LHCN-M2 (cell line): ENCODE measurements at places on chromosomes 1 and 21.

DNA sequence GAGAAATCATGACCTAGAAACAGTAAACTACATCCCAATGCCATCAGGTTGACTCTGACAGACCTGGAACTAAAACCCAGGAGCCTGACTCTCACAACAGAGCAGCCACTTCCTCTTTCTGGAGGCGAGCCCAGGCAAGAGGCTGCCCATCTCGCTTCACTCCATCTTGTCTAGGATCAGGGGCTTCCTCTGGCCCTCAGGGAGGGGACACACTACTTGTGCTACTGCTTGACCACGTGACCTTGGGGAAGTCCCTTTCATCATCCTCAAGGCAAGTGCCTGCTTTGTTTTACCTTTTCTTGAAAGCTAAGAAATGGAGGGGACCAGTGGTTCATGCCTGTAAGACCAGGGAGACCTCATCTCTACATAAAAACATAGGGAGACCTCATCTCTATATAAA lies 2.6 kb upstream of the TENT5B start:
- DNase-seq: no peak

- no peak for DNase-seq
Observed at GRCh38 chr21:41965461-41966013, 11.7 kb upstream of the C2CD2 start.

DNA sequence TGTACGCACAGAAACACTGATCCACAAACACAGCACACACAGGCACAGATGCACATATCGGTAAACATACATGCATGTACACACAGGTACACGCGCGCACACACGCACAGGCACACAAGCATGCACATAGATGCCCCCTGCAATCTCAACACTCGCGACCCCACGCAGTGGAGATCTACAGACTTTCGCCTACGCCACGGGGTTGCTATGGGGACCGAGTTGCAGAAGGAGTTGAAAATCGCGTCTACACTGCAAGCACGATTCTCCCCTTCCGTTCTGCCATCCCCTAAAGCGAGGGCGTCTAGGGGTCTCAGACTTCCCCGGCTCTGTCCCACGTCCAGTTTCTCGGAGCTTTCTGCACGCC lies 826 bp downstream of the TRIM17 start:
- no peak for DNase-seq

DNA sequence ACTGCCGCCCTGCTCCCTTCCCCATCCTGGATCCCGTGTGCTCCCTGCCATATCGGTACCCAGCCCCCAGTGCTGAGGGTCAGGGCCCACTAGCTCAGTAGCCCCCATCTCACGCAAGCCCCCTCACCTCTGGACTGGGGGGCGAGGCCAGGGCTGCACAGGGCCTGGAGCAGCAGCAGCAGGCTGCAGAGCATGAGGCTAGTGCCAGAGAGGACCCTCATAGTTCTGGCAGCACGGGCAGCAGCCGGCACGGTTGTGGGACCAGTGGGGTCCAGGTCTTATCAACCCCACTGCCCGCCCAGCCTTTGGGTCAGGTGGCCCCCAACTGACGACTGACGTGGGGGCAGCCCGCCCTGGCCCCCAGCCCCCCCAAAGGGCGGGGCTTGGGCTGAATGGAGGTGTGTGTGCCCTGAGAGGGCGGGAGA lies at the start of gene MATN1:
TSS of gene MATN1 (minus strand) at position 255 of the 425 bp plus-strand sequence. CDS start at position 221, 34 bp downstream.
- no peak for DNase-seq

DNA sequence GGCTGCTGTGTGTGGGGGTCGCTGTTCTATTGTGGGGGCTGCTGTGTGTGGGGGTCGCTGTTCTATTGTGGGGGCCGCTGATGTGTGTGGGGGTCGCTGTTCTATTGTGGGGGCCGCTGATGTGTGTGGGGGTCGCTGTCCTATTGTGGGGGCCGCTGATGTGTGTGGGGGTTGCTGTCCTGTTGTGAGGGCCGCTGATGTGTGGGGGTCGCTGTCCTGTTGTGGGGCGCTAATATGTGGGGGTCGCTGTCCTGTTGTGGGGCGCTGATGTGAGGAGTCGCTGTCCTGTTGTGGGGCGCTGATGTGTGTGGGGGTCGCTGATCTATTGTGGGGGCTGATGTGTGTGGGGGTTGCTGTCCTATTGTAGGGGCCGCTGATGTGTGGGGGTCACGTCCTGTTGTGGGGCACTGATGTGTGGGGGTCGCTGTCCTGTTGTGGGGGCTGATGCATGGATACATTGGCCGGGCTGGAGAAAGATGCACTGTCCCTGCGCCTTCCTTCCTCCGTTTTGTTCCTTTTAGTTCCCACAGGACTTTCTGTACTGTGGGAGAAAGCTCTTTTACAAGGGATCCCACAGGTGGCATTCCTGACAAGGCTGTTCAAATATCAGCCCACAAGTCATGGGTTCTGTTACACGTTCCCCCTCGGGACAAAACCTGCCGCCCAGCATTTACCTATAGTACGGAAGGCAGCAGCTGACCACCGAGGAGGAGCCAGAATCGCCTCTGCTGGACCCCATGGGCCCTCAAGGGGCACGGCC lies 27.5 kb downstream of the SETD4 start:
- no peak for DNase-seq

GRCh38 chr1:91428182-91428798 lies 23.7 kb upstream of the HFM1 start:
- DNase-seq: no peak

- DNase-seq: no peak
Observed at GRCh38 chr1:156659661-156659987, 17.6 kb downstream of the NES start.

DNA sequence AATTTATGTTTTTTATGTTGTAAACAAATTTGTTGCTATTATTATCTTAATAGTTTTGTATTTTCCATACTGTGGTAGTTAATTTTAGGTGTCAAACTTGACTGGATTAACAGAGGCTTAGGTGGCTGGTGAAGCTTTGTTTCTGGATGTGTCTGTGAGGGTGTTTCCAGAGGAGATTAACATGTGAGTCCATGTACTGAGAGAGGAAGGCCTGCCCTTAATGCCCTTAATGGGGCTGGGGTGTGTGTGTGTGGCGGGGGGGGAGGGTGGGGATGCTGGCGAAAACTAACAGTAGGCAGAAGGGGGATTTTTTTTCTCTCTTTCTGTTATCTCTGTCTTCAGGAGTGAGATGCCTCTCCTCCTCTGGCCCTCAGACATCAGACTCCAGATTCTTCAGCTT lies 1.9 kb downstream of the OR14A16 start:
- no peak for DNase-seq

- DNase-seq: no peak
Observed at GRCh38 chr1:6870571-6870970, 85.3 kb downstream of the CAMTA1 start.

GRCh38 chr21:39502631-39503030 lies 50.9 kb downstream of the SH3BGR start:
- DNase-seq: no peak

- no peak for DNase-seq
Observed at GRCh38 chr1:20386323-20387081, 95.8 kb downstream of the VWA5B1 start.

GRCh38 chr1:171420810-171421209 lies 64.5 kb upstream of the PRRC2C start:
- no peak for DNase-seq

GRCh38 chr1:237205400-237206064 lies 163.5 kb downstream of the RYR2 start:
- no peak for DNase-seq

- DNase-seq: peak; percentile 47
Observed at GRCh38 chr1:236489710-236490377, 33.9 kb upstream of the LGALS8 start.

DNA sequence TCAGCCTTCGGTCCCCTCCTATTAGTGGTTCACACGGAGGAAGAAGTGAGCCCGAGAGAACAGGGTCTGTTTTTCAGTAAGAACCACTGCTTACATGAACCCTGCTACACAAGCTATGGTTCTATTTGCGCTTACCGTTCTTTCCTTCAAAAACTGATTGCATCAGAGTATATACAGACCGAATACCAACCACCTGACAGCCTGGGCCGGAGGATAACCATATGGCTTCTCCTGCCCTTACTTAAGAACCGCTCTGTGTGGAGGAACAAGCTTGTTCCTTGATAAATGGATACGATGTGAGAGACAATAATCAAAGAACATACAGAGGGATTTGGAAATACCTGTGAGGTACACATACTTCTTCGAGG lies 1.1 kb upstream of the KCNT2 start:
- DNase-seq: no peak

- DNase-seq: peak; percentile 59
Observed at GRCh38 chr1:23020706-23021405, 1.6 kb downstream of the KDM1A start.

DNA sequence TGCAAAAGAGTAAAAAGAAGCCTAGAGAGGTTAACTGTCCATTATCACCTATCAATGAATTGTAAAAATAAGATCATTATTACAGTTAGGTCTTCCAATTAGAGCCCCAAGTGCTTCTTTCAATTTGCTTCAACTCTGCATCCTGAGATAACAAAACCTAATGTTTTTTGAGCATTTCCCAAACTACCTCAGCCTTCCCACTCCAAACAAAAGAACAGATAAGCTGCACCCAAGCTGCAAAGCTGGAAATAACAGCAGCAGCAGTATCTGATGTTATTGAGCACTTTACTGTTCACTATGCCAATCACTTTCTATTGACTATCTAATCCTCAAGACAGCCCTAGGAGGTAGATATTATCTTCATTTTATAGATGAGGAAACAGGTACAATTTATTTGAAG lies 97.1 kb upstream of the SLFNL1 start:
- no peak for DNase-seq

DNA sequence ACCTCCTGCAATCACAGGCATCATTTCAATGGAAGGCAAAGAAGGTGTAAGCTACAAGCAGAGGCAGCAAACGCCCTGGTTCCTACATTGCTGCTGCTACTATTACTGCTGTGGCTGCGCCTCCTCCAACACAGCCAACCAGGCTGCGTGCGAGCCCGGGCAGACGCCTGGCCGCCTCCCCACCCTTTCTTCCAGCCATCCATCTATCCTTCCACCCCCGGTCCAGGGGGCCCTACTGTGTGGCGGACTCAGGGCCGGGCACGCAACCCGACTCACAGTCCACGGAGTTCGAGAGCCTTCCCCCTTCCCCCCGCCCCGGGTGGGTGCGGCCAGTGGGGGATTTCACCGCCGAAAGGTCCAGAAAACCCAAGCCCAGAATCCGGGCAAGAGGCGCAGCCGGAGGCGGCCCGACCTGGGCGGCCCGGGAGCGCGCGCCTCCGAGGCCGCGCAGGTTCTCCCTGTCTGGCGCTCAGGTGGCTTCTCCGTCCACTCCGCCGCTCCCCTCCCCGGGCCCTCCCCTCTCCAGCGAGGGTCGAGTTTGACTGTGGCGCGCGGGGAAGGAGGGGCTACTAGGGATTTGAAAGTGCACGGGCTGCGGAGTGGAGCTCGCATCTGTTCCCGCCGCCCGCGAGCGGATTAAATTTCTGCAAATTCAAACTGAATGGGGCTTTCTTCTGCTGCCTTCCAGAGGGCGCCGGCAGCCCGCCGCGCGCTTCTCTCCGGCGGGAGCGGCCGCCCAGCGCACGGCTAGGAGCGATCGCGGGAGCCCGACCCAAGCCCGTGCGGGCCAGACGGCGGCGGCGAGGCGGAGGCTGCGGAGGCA lies at the start of gene HUNK:
TSS of gene HUNK (plus strand) at position 569 of the 823 bp plus-strand sequence. CDS start 655 bp downstream, outside the sequence.
- no peak for DNase-seq

- DNase-seq: peak; percentile 98
Observed at GRCh38 chr1:8061210-8061609, 35.1 kb upstream of the ERRFI1 start.

DNA sequence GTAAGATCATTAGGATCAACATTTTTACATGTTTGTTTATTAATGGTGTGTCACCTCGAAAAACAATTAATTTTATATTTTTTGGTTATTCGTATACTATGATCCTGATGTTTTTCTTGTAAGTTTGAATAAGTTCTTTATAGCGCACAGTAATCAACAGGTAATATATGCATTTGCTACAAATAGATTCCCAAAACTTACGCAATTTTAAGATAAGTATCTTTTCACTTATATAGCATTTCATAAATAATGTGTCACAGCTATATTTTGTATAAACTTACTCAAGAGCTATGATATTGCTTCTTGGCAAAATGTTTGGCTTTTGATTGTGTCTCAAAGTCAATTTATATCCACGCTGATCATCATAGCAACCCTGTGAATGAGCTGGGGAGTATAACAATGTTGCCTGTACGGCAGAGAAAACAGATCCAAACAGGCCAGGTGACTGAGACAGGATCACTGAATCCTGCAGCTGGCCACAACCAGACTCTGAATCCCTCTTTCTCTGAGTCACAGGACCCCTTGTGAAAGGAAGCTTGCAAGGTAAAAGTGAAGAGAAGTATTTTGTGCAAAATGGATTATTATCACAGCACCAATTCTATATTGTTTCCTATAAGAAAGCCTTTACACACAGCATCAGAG lies 48.6 kb downstream of the GNG12 start:
- DNase-seq: no peak

- DNase-seq: no peak
Observed at GRCh38 chr1:46298387-46298786, 5.0 kb downstream of the LRRC41 start.

GRCh38 chr1:206573319-206573718 lies 38.9 kb downstream of the EIF2D start:
- DNase-seq: no peak

DNA sequence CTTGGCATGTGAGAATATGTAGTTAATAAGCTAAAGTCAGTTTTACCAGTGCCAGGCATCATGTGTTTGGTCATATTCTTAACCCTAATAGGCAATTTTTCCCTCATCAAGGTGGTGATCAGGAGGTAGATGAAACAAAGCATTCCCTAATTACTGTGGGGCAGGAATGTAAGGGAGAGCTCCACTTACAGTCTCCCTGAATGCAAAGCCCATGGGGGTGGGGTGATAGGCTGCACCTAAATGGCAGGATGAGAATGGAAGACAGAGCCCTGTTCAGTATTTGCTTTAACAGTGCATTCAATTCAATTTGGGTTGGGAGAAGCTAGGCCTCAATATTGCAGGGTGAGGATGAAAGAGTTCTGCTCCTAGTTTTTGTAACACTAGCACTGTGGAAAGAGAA lies 23.4 kb downstream of the ZNF678 start:
- DNase-seq: no peak

- peak; percentile 3 for DNase-seq
Observed at GRCh38 chr1:217614200-217614712, 16.6 kb downstream of the GPATCH2 start.

DNA sequence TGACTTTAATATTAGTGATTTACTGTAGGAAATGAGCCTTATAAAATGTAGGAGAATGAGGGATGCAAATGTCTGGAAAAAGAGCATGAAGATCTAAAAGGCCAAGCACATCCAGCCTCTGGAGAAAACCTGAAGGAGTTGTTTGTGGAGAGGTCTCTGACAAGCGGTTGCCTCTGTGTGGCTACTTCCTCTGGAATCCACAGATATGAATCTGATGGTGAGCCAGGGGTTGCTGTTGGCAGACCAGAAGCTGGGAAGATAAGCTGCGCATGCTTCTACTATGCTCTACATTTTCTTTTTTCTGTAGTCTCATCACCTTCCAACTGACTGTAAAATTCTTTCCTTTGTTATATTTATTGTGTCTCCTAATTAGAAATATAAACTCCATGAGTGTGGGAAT lies 248.6 kb downstream of the OLFM3 start:
- DNase-seq: no peak
